ENCODE measurements at places on chromosomes 13 and 19. TPM values are rescaled to one million over a fixed set of nuclear protein-coding genes. Genes with fewer than 3 reads are reported as not detected.
A peak's percentile ranks its signal among the peaks of the same experiment; 100 is the strongest.

The ADGRE2 gene
- 8.3 TPM for total RNA-seq

The CARM1 gene
- total RNA-seq = 27.9 TPM

- no peaks in the 10 kb centered on the region for H3K27me3 ChIP-seq
- no peak overlapping the region for H3K27ac ChIP-seq
- DNase-seq = no peak
- H3K4me3 ChIP-seq = no peak overlapping the region
- no peaks in the 10 kb centered on the region for H3K36me3 ChIP-seq
Measured at GRCh38 chr19:56347163-56347778, 32.6 kb upstream of the ZSCAN5A start.

- no peaks in the 10 kb centered on the region for H3K4me1 ChIP-seq
- H3K4me3 ChIP-seq = no peak overlapping the region
- DNase-seq = peak; percentile 80
- no peaks in the 10 kb centered on the region for H3K27me3 ChIP-seq
- no peaks in the 10 kb centered on the region for H3K36me3 ChIP-seq
Measured at GRCh38 chr13:93248627-93249047, 22.0 kb downstream of the GPC6 start.

DNA sequence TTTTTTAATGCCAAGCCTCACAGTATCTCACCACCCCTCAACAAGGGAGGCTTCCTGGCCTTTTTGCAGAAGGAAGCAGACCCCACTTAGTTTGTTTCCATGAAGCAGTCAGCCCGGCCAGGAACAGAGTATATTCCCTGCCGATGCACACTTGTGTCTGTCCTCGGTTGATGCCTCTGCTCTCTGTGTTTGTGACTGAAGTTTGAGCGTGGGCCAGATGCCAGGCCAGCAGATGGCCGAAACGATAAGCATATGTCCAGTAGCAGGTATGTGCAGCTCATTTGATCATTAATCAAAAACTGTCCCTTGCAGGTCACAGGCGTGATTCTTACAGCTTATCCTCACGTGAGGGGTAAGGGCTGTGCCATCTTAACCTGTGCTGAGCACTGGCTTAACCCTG is 144.0 kb downstream of the IRS2 start:
- no peak overlapping the region for H3K4me3 ChIP-seq
- no peaks in the 10 kb centered on the region for H3K27me3 ChIP-seq
- DNase-seq = no peak
- no peak overlapping the region for H3K27ac ChIP-seq
- H3K36me3 ChIP-seq = no peaks in the 10 kb centered on the region
- no peaks in the 10 kb centered on the region for H3K4me1 ChIP-seq

The MEX3D gene
- total RNA-seq = 20.5 TPM

- H3K4me3 ChIP-seq = no peak overlapping the region
- no peaks in the 10 kb centered on the region for H3K4me1 ChIP-seq
- H3K27ac ChIP-seq = no peak overlapping the region
Measured at GRCh38 chr19:47309038-47309437, 623 bp upstream of the C5AR1 start.

The LPAR6 gene
- 79.1 TPM for total RNA-seq

DNA sequence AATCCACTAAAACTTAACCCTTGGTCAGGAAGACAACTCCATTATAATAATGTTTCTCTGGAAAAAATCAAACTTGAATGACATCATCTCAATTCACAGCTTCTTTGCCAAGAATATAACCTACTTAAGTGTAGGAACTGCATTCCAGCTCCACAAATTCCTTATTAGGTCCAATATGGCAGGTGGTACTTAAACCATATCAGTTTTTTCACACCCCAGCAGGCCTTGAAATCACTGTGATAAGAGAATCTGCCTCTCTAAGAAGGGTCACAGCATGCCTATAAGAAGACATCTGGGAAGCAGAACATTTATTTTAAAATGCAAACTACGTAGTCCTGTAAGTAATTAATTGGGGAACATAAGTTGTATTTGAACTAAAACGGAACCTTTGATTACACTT is 687.8 kb downstream of the DIAPH3 start:
- no peaks in the 10 kb centered on the region for H3K36me3 ChIP-seq
- H3K27ac ChIP-seq = no peak overlapping the region

The APBA3 gene
- total RNA-seq = 24.3 TPM

GRCh38 chr19:14772467-14772866 is 5.9 kb downstream of the ADGRE2 start:
- H3K27me3 ChIP-seq = no peaks in the 10 kb centered on the region
- H3K4me1 ChIP-seq = no peaks in the 10 kb centered on the region
- no peaks in the 10 kb centered on the region for H3K36me3 ChIP-seq

DNA sequence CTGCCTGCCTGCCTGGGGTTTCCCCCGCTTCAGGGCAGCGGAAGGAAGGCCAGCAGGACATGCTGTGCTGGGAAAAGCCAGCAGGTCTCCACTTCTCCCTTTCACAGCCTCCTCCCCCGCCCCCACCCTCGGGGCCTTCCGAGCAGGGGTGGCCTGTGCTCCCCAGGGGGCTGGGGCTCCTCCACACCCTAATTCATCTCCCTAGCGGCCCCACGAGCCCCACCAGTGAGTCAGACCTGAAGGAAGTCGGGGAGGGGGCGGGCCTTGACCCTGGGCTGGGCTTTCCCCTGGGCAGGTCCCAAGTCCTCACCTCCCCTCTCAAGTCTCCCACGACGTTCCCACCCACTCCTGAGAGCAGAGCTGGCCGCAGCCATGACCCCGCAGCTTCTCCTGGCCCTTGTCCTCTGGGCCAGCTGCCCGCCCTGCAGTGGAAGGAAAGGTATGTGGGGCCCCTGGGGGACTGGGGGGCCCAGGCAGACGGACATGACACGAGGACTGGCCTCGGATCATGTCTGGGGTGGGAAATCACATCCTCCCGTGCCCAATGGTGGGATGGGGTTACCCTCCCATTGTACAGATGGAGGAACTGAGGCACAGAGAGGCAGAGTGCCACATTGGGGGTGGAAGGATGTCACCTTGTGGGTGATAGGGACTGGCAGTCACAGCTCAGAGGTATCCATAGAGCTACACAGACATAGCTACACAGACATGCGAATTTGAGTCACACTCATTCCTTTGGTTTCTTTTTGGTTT is at the start of gene EBI3:
EBI3 (plus strand) TSS at position 345 of the 753 bp plus-strand sequence; CDS start at position 373, 28 bp downstream.
- H3K4me3 ChIP-seq = no peak within 1 kb of the TSS
- peak; percentile 58 for DNase-seq
- H3K36me3 ChIP-seq = no peaks in the 10 kb centered on the region
- no peaks in the 10 kb centered on the region for H3K4me1 ChIP-seq
- H3K27me3 ChIP-seq = no peaks in the 10 kb centered on the region

The ATP1A3 gene
- not detected for total RNA-seq

DNA sequence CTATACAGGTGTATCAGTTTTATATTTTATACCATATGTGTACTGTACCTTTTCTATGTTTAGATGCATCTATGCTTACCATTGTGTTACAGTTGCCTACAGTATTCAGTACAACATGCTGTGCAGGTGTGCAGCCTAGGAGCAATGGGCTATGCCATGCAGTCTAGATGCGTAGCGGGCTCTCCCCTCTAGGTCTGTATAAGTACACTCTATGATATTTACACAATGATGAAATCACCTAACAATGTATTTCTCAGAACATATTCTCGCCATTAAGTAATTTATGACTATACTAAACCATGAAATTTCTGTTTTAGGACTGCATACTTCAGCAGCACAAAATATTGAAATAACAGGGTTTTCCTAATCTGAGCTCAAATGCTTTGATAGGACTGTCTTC is 179.6 kb downstream of the RFC3 start:
- no peak overlapping the region for H3K4me3 ChIP-seq
- H3K36me3 ChIP-seq = no peaks in the 10 kb centered on the region
- no peaks in the 10 kb centered on the region for H3K27me3 ChIP-seq
- no peak for DNase-seq

DNA sequence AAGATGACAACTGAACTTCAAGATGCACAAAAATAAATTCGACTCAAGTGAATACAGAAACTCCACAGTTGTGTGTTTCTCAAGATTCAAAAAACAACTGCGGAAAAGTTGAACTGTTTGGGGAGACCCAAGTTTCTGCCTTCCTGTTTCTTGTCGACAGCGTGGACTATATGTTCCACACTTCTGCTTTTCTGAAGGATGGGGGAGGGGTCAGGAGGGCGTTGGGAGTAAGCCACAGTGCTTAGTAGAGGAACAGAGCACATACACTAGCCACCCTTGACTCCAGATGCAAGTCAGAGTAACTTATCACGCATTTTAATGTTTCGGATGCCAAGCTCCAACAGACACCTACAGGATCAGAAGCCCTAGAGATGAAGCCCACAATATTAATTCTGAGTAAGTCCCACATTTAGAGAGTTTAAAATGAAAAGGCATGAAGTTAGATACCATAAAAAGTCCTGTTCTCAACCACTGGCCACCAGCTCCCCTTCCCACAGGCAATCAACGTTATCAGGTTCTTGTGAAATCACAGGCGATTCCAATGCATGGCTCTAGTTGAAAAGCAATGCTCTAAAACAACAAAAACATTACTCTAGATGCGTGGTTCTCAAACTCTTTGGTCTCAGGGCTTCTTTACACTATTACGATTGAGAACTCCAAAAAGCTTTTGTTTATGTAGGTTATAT is 4.2 kb downstream of the TUBGCP3 start:
- no peak overlapping the region for H3K4me3 ChIP-seq
- H3K27me3 ChIP-seq = no peaks in the 10 kb centered on the region
- no peaks in the 10 kb centered on the region for H3K36me3 ChIP-seq
- peaks cover 3% of the 10 kb centered on the region for H3K4me1 ChIP-seq
- no peak overlapping the region for H3K27ac ChIP-seq

- no peaks in the 10 kb centered on the region for H3K27me3 ChIP-seq
- no peak for DNase-seq
- no peaks in the 10 kb centered on the region for H3K4me1 ChIP-seq
- no peaks in the 10 kb centered on the region for H3K36me3 ChIP-seq
Measured at GRCh38 chr19:41801031-41801430, 4.6 kb downstream of the CEACAM3 start.

DNA sequence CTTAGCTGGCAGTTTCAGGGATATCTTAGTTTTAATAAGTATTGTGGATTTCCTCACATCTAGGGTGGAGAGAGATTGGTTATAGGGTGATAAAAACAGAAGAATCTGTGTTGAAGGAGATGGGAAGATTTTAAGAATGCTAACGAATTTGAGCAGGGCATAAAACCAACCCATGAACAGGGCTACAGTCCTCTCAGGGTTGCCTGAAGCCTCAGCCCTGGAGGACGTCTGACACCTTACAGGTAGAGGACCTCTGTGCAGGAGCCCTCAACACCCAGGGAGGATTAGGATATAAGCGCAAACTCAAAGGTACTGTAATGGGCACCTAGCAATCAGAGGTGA is 461 bp upstream of the WASF3 start:
- H3K4me3 ChIP-seq = peak overlapping the region; percentile 0
- no peak overlapping the region for H3K27ac ChIP-seq
- no peaks in the 10 kb centered on the region for H3K36me3 ChIP-seq
- no peaks in the 10 kb centered on the region for H3K4me1 ChIP-seq
- no peak for DNase-seq

GRCh38 chr19:38152461-38153379 is 71.3 kb downstream of the DPF1 start:
- no peak for DNase-seq
- H3K27me3 ChIP-seq = no peaks in the 10 kb centered on the region
- H3K4me3 ChIP-seq = no peak overlapping the region
- no peaks in the 10 kb centered on the region for H3K4me1 ChIP-seq
- H3K27ac ChIP-seq = no peak overlapping the region

Measured in aorta (tissue), 5 donors.